ENCODE measurements at places on chromosomes 3 and 15.
A peak's percentile ranks its signal among the peaks of the same experiment; 100 is the strongest.

- no peak for DNase-seq
These were observed at the start of gene OTOL1 for GRCh38 chr3:161496508-161496907. TSS of gene OTOL1 (plus strand) at chr3:161496808. CDS start at chr3:161496808, 0 bp downstream.

GRCh38 chr15:68003297-68003696 lies 50.8 kb upstream of the PIAS1 start:
- DNase-seq = no peak

DNA sequence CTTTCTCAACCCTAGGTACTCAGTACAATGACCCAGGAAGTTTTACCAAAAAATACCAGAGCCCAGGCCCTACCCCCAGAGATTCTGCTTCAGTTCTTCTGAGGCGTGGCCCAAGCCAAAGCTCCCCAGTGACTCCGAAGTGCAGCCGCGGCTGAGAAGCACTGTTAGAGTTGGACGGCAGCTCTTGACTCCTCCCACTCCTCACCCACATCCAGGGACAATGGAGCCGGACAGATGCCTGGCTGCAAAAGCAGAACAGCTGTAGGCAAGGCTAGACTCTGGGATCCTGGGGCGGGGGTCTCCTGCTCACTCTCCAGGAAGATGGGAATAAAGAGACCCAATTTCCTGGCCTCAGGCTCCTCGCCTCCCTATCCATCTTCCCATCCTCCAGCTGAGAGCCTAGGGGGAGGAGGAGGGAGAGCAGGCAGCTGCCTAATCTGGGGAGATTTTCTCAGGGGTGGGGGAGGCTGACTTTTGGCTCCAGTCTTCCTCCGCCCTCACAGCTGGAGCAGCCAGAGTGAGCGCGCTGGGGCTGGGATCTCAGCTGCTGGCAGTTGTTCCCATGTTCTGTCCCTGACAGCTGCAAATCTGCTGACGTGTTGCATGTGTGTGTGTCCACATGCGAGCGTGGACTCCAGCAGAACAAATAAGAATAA lies 223.8 kb downstream of the OPA1 start:
- peak; percentile 64 for DNase-seq

DNA sequence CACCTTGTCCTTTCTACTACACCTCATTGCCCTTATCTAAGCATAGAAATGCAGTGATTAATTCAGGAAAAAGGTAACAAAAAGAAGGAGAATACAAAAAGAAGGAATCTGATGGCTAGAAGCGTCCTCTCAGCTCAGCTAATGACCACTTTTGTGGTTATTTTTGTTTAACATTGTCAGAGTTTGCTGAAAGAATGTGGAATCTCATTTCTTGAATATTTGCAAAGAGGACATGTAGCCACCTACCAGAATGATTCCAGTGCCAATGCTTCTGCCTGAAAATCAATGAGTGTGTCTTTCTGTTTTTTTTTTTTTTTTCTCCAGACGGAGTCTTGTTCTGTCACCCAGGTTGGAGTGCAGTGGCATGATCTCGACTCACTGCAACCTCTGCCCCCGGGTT lies 24.5 kb downstream of the NANOGP8 start:
- DNase-seq = peak; percentile 38

DNA sequence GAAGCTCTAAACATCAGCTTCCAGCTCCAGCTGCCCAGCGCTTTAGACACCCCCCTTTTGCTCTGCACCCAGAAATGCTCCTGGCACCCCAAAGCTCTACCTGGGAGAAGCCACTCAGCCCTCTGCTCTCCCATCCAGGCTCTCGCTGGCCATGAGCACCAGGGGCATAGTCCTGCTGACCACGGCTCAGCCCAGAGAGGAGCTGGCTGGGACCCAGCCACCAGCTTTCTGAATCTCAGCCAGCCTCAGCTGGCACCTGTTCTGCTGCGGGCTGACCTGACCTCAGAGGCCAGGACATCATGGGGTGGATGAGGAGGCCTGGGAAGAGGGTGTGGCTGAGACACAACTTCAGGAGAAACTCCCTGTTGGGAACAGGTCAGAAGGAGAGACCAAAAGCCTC lies 8.6 kb downstream of the NTRK3 start:
- no peak for DNase-seq

DNA sequence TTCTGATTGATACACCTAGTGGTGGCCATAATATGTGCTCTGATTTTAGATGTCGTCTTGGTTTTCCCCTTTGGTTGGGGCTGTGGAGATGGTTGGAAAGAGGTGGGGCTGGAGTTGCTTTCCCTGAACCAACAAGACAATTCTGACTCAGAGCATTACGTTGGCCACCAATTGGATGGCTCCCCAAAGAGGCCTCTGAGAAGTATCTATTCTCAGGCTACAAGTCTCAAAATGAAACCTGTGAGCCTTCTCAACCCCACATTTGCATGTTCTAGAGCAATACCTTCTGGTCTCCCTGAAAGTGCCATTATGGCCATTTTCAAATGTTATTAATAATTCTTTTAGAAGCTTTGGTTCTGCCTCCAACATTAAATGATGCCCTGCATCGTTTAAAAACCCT lies 188.4 kb upstream of the WNT5A start:
- DNase-seq = no peak

- no peak for DNase-seq
These were observed 29.8 kb upstream of the SLC25A36 start for GRCh38 chr3:140911822-140912221.
